ENCODE measurements at places on chromosomes 1 and 21.

DNA sequence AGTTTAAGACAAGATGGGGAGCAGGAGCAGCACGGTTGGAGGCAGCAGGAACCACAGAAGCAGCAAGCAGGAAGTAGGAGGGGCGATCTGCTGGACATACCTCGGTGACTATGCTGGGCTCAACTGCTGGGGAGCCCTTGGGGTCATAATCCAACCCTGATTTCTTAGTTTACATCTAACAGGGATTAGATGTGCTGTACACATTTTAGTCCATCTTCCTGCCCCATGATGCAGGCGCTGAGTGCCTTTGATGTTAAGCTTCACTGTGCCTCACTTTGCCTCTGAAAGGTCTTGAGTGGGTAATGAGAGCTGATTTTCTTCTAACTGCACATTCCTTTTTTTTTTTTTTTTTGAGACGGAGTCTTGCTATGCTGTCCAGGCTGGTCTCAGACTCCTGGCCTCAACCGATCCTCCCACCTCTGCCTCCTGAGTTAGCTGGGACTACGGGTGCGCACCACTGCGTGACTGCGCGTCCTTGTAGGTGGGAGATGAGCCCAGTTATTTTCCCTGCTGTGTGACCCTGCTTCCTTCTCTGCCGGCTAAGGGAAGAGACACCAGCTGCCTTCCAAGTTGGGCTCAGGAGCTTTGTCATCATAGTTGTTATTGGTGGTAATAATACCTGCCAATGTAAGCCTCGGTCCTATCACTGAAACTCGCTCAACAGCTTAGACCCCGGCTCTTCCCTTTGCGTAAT is 1.1 kb upstream of the RCAN3 start:
- no peak for DNase-seq

DNA sequence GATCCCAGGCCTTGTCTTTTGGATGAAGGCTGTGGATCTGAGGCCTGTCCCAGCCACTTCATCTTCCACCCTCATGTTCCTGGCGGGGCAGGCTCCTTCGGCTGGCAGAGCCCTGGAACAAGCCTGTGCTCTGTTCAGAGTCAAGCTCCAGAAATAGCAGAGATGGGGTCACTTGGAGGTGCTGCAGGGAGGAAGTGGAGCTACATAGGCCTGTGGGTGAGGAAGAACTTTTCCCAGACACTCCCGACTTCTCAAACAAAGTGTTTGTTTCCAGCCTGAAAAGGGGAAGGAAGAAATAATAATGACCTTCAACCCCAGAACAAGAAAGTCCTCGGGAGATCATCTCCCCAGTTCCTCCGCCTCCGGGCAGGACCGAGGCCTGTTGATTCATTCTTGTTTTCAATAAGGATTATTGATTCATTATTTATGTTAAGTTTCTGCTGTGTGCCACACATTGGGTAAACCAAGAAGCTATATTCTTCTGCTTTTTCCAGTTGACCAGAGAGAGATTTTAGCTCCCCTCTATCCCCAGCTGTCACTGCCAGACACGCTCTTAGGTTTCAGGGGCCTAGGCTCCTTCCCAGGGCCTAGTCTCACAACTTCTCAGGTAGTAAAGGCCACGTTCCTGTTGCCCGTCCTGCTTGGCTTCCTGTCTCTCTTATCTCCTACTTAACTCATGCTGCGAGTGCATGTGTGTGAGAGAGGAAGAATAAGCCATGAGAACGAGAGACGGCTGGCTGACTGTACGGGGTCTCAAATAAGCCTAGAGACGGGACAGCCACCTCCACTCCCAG is 16.9 kb downstream of the IKBKE start:
- no peak for DNase-seq

DNA sequence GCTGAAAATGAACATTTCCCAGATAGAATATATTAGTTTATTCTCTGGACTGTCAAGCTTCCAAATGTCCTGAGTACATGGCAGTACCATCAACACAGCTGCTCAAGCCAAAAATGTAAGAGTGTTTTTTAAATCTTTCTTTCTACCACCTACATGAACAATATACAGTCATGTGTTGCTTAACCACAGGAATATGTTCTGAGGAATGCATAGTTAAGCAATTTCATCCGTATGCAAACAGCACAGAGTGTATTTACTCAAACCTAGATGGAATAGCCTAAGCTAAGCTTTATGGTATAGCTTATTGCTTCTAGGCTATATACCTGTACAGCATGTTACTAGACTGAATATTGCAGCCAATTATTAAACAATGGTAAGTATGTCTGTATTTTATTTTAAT is 561.9 kb upstream of the ADGRL4 start:
- no peak for DNase-seq

DNA sequence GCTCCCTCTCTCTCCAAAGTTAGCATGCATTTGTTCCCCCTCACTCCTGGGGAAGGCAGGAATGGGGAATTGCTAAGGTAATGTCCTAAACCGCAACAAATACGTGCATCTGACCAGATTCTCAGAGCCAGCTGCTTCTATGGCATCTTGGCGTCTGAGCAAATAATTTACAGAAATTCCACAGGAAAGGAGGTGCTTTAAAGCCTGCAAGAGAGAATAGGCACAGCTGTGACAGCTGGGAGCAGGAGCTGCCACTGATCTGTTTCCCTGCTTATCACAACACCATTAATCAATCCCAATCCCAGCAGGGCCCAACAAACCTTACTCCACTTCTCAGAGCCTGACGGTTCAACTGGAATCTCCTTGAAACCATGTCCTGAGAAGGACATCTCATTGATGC is 83.5 kb upstream of the ZNF281 start:
- no peak for DNase-seq

DNA sequence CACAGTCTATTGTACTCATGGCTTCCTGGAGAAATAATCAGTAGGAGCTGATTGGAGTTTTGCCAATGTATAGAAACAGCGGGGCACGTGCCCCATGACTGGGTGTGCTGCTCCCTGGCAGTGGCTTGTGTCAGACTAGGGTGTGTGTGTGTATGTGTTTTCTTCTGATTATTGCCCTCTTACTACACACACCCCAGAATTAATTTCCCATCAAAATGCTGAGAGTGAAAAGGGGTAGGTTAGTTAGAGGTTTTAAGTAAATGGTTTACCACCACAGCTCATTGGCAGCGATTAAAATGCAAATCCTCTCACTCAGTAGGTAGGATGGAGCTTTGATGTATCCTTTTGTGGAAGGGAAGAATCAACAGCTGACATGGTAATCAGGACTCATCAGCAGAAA is 29.9 kb downstream of the HHAT start:
- no peak for DNase-seq

DNA sequence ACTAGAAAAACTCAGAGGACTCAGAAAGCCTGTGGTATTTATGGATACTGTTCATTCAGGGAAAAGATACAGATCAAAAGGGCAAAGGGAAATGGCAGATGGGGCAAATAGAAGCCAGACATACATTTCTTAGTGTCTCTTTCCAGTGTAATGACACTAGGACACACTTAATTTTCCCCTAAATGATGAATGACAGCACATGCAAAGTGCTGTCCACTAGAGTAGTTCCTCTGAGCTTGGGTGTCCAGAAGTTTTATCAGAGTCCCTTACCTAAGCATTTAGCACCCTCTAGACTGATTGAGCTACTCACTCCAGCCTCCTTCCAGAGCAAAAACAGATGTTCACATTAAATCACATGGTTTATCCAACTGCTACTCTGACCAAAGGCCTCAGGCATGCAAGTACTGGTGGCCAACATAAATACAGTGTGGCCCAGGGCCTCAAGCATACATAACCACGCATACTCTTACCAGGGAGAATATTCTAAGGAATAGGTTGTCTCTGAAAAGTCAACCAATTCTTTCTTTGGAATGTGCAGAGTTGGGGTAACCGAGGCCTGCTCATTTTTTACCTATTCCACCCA is 166.9 kb downstream of the NCAM2 start:
- DNase-seq, result no peak
